MG63 (cell line): ENCODE measurements at places on chromosomes 16 and 17.
A peak's percentile ranks its signal among the peaks of the same experiment; 100 is the strongest.

DNA sequence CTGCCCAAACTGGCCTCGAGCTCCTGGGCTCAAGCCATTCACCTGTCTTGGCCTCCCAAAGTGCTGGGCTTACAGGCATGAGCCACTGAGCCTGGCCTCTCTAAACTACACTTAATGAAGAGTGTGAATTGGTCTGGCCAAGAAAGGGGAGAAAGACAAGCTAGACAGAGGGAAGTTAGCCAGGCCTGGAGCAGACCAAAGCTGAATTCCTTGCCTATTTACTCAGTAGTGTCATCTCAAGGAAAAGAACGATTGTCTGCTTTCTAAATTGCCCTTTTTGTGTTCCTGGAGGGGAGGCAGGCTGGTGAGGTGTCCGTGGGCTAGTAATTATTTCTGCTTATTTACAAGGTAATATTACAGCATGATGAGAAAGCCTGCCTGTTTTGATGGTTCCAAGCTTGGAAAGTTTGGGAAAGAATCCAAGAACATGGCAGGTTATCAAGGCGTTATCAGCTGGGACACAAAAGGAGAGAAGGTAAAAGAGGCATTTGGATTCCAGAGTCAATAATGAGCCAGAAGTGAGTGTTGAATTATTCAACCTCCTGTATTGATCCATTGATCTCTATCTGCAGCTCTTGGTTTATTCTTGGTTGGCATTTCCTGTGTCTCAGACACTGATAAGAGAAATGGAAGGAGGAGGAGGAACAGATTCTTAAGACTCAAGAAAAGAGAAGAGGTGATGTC is 6.3 kb upstream of the CBFB start:
- no peak for DNase-seq

DNA sequence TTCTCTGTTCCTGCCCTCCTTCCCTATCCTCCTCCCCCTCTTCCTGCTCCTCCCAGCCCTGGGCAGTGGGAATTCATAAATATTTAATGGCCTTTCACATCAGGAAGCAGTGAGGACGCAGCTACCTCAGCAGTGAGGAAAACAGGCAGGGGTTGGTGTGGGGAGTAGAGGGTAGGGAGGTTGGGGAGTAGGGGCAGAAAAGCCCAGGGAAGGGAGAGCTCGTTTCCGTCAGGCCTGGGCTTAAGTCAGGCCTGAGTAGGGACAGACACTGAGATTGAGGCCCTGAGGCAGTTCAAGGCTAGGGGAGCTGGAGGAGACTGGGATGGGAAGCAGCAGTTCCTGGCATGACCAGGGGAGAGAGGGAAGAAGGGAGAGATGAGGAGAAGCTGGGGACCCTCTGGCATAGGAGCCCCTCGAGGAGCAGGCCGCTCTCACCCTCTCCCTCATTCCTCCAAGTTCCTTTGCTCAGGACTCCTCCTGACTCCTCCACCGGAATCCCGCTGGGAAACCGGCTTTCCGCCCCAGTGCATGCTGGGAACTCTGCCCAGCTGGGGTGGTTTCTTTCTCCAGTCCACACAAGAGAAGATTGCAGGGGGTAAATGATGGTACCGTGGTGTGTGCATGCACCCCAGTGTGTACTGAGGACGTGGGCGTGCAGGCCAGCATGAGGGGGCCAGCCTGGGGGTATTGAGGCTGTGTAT is 6.2 kb downstream of the SAMD14 start:
- peak; percentile 45 for DNase-seq

DNA sequence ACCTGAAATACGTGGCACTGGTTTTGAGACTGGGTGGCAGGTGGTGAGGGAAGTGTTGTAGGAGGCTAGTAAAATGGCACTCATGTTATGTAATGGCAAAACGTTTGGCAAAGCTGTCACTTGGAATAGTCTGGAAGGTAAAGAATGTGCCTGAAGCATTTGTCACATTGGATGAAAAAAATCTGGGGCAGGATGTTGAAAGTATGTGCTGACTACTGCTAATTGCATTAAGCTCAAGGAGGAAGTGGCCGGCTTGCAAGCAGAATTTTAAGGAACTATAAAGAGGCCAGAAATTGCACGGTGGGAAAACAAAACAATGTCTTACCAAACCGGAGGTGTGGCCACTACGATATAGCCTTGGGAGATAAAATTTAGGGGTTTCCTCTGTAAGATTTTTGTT is 26.6 kb upstream of the NLRP1 start:
- DNase-seq = no peak

DNA sequence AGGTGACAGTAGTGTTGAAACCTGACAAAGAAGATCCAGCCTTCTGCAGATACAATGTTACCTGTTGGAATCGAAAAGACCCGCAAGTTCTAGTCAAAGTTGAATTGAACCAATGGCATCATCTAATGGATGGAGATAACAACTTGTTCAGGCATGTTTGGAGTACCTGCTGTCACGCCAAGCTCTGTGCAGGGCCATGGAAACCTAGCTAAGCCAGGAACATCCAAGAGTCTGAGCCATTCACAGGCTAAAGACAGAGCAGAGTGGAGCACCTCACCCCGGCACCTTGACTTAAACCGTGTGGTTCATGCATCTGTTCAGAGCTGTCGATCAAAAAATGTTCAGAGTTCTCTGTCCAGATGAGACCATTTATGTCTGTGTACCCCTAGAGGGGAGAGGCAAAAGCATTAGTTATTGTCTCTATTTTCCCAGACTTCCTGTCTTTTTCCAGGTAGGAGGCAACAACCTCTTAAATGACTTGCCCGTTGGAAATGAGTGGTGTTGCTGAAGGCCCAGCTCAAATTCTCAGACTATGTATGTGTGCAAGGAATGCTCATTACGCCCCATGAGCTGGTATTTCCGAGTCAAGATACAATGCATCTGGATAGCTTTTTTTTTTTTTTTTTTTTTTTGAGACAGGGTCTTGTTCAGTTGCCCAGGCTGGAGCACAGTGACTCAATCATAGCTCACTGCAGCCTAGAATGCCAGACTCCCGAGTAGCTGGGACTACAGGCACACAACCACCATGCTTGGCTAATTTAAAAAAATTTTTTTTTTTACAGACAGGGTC is 44.9 kb upstream of the XYLT1 start:
- peak; percentile 88 for DNase-seq

DNA sequence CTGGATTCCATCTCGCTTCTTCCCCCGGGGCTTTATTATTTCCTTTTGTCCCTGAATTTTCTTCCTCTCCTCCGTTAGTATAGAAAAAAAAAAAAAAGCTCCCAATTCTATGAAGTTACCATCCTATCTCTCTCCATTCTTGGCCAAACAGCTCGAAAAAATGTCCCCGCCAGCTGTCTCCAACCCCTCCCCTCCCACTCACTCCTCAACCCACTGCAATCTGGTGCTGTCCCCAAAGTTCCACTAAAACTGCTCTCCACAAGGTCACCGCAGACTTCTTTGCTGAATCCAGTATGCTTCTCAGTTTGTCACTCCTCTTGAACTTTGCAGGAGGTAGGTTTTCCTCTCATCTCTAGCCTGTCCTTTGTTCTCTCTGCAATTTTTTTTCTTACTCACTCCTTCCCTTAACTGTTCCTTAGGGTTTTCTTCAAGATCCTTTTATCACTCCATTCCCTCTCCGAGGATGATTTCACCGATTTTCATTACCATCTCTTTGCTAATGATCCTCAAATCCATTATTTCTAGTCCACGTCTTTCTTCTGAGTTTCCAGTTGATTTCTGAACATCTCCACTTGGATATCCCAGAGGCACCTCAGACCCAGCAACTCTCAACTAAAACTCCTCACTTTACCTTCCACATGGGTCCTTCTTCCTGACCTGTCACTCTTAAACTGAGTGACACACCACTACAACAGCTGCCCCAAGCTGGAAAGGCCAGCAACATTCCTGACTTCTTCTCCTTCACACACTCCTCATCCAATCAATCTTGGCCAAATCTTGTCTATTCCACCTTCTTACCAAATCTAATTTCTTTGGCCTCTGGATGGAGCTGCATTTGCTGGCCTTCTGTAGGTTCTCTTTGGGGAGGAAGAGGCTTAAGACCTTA is 1.5 kb upstream of the SUMO2 start:
- no peak for DNase-seq
